Uterus (tissue), 4 donors: ENCODE measurements at places on chromosomes 1 and 21. TPM values are rescaled to one million over a fixed set of nuclear protein-coding genes. Genes with fewer than 3 reads are reported as not detected.

MR1 gene
- total RNA-seq = 15.1 TPM

FAM177B gene
- not detected for total RNA-seq

ANKRD34A gene
- total RNA-seq = 5.0 TPM

CXADR gene
- total RNA-seq = 1.3 TPM

AADACL4 gene
- not detected for total RNA-seq

S100A7A gene
- total RNA-seq = not detected

CFAP57 gene
- total RNA-seq = 1.5 TPM

FOXD3 gene
- 0.34 TPM for total RNA-seq

CNR2 gene
- not detected for total RNA-seq

SPRR3 gene
- total RNA-seq = not detected
